ENCODE measurements at places on chromosomes 7 and 10.

DNA sequence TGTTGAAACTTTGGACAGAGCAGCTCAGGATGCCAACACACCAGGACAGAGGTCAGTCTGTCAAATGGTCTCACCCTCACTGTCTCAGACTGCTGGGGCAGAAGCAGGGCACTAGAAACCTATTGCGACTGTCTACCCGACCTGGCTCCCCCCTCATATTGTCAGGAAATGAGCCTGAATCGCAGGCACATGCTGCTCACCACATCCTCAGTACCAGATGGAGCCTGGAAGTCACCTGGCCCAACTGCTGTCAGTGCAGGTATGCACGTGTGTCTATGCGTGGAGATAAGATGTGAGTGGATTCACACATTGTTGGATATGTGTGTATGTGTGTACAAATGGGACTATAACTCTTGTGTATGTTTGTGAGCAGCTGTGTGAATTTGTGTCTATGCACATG is 3.2 kb upstream of the CDHR1 start:
- DNase-seq: no peak

- no peak for DNase-seq
Measured at GRCh38 chr10:116766241-116766827, 24.0 kb upstream of the HSPA12A start.

- DNase-seq: no peak
Measured at GRCh38 chr10:74097776-74098175, 52.9 kb downstream of the AP3M1 start.

DNA sequence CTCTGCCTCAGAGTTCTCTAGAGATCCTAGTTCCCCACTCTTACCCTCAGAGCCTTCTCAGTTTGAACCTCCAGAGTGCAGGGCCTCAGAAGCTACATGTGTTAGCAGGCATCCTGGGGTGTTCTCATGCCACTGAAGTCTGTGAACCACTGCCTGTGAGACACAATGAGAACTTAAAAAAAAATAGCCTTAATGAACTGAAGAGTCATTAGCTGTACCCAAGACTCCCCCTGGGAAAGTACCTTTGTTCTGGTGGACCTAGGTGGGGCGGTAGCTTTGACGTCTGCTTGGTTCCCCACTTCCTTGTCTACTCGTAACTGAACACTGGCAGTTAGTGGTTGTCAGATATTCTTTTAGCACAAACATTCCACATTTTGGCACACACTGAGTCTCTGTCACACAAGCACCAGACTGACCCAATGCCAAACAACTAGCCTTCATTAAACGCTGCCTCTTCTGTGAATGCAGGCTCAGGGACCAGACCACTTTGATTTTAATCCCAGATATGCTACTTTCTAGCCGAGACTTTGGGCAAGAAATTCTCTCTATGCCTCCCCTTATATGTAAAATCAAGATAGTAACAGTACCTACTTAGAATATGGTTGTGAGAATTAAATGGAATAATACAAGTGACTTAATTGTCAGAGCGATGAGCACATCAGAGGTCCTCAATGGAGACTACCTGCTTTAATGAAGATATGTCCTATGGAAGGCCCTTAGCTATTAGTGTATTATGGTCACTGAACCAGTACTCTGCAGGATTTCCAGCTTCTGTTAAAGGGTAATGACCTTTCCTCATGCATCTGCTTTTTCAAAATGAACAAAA is 75.3 kb upstream of the CC2D2B start:
- DNase-seq: no peak

- no peak for DNase-seq
Measured at GRCh38 chr7:34059136-34059828, 153.9 kb downstream of the BMPER start.

DNA sequence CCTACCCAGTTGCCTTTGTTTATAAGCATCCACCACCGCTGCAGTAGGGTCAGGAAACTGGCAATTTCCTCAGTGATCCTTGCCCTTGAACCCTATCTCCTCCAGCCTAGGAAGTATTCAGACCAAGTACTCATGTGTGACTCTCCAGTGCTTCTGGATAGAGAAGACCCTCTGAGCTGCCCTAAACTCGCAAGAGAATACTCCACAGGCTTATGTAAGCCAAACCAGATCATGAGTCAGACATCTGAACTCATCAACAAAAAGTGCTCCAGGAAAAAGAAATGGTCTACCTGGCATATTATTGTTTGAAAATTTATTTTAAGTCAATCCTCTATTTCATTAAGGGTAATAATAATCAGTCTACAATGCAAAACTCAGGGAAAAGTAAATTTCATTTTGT is 101.3 kb downstream of the KAT6B start:
- DNase-seq: no peak

GRCh38 chr7:78417180-78417853 is 618.7 kb downstream of the PHTF2 start:
- no peak for DNase-seq
